ENCODE measurements at places on chromosomes 5 and 9. TPM values are rescaled to one million over a fixed set of nuclear protein-coding genes. Genes with fewer than 3 reads are reported as not detected.

DNA sequence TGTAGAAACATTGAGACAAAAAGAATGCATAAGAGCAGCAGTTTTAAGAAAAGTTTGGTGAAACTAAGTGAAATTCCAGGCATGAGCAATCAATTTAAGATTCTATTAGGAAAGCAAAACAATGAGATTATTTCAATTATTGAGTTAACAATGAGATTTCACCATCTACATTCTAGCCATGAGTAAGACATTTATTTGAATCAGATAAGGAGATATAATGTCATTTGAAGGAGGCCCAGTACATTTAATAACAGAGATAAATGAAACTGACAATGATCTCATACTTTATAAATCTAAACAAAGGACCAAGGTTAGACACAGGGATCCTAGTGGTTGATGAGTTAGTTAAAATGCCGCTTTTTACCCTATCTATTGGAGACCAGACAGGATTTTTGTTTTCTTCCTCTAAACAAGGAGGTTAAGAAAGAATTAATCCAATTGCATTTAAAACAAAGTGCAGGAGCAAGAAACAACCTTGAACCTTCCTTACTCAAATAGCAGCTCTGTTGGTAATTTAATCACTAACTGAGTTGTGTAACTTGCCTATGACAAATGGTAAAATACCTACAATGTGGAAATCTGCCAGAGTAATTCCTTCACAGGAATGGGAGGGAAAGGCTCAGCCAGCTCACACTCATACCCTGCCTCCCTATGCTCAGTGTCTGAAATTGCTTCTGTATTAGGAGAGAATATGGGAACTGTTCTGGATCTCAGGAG is 103.5 kb upstream of the NR3C1 start:
- H3K27me3 ChIP-seq = no peaks in the 10 kb centered on the region
- no peak overlapping the region for H3K4me3 ChIP-seq
- H3K4me1 ChIP-seq = no peaks in the 10 kb centered on the region
- H3K36me3 ChIP-seq = no peaks in the 10 kb centered on the region
- no peak overlapping the region for H3K27ac ChIP-seq

DNA sequence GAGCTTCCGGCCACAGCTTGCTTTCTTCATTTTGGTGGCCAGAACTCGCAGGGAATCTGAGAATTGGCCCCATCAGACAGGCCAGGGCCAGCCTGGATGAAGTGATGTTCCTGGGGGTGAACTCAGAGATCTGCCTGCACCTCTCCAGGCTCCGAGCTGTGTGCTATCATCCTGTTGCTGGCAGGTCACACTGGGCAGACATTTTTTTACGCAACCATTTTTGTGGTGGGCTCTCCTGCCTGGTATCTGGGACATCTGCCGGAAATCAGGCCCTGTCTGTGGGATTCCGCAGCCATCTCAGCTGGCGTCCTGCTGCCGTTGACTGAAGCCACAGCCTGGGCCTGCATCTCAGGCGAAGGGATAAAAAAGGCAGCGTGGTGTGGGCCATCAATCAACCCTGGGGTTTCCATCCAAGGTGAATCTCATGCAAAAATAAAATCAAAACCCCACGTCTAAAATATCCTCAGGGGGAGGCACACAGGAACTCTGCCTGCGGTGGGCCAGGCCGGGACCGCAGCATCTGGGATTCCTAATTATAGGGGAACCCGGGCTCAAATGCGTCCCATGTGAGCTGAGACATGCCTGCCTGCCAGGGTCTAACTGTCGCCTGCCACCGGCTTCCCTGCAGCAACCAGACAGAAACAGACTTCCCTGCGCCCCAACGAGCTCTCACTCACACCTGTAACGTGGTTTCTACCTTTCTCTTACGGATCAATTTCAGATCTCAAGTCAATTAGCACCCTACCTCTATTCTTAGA is 174.3 kb downstream of the SYK start:
- no peak overlapping the region for H3K4me3 ChIP-seq
- no peaks in the 10 kb centered on the region for H3K36me3 ChIP-seq
- H3K27me3 ChIP-seq = no peaks in the 10 kb centered on the region
- no peaks in the 10 kb centered on the region for H3K4me1 ChIP-seq

- H3K36me3 ChIP-seq = no peaks in the 10 kb centered on the region
- H3K4me3 ChIP-seq = no peak overlapping the region
- H3K4me1 ChIP-seq = no peaks in the 10 kb centered on the region
- DNase-seq = no peak
- no peaks in the 10 kb centered on the region for H3K27me3 ChIP-seq
These were observed 55.8 kb downstream of the ASS1 start for GRCh38 chr9:130500340-130501180.

DNA sequence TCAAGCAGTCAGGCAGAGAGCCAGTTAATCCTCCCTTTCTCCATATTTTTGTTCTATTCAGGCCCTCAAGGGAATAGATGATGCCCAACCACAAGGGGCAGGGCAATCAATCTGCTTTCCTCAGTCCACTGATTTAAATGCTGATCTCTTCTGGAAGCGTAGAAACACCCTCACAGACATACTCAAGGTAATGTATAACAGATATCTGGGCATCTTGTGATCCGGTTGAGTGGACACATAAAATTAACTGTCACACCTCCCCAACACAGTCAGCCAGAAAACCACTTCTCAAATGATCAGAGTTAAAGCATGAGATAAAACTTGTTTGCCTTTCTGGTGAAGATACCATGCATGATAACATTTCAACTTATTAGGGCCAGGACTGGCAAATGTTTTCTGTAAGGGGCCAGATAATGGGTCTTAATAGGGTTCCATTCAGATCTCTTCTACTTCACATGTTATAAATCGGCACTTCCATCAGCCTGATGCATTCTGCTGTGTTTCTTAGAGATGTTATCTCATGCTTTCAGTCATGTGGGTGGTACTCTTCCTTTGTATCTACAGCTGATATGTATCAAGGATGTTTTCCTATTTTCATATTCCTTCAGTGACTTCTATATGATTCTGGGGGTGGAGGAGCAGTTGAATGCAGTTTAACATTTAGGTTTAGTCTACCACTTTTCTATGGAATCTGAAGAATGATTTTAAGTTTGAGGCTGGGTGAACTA is 58.9 kb upstream of the CNTLN start:
- H3K4me1 ChIP-seq = no peaks in the 10 kb centered on the region
- H3K36me3 ChIP-seq = no peaks in the 10 kb centered on the region
- DNase-seq = no peak
- H3K27me3 ChIP-seq = no peaks in the 10 kb centered on the region
- no peak overlapping the region for H3K27ac ChIP-seq

GRCh38 chr5:9932770-9933169 is 302.6 kb upstream of the TAS2R1 start:
- no peaks in the 10 kb centered on the region for H3K4me1 ChIP-seq
- H3K27ac ChIP-seq = no peak overlapping the region
- DNase-seq = no peak
- H3K36me3 ChIP-seq = no peaks in the 10 kb centered on the region
- H3K27me3 ChIP-seq = no peaks in the 10 kb centered on the region

DNA sequence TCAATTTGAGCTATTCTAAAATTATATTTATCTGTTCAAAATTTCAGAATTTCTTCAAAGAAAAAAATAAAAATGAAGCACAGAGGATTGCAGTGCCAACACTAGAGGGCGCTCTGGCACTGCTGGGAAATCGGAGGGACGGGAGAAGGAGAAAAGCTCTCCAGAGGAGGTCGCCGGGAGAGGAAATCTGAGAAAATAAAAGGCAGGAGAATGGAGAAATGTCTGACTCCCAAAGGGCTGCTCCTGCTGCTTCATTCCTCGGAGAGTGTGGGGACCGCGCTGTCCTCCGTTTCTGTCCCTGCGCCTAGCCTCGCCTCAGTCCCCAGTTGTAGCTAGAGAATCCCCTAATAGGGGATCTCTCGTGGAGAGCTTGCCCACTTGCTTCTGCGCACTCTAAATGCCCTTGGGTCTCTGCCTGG is 40.0 kb upstream of the ARSB start:
- peak overlapping the region; percentile 19 for H3K4me3 ChIP-seq
- no peaks in the 10 kb centered on the region for H3K36me3 ChIP-seq
- DNase-seq = peak; percentile 16
- H3K4me1 ChIP-seq = peaks cover 14% of the 10 kb centered on the region
- H3K27me3 ChIP-seq = no peaks in the 10 kb centered on the region
- H3K27ac ChIP-seq = no peak overlapping the region

- DNase-seq = no peak
- H3K4me1 ChIP-seq = no peaks in the 10 kb centered on the region
- H3K27ac ChIP-seq = no peak overlapping the region
- no peaks in the 10 kb centered on the region for H3K27me3 ChIP-seq
These were observed 398.3 kb downstream of the TLE4 start for GRCh38 chr9:79970146-79970425.

- peak; percentile 66 for DNase-seq
- H3K36me3 ChIP-seq = no peaks in the 10 kb centered on the region
- no peak overlapping the region for H3K27ac ChIP-seq
- H3K4me1 ChIP-seq = no peaks in the 10 kb centered on the region
These were observed 1.0 kb upstream of the IL12B start for GRCh38 chr5:159331093-159331973.

DNA sequence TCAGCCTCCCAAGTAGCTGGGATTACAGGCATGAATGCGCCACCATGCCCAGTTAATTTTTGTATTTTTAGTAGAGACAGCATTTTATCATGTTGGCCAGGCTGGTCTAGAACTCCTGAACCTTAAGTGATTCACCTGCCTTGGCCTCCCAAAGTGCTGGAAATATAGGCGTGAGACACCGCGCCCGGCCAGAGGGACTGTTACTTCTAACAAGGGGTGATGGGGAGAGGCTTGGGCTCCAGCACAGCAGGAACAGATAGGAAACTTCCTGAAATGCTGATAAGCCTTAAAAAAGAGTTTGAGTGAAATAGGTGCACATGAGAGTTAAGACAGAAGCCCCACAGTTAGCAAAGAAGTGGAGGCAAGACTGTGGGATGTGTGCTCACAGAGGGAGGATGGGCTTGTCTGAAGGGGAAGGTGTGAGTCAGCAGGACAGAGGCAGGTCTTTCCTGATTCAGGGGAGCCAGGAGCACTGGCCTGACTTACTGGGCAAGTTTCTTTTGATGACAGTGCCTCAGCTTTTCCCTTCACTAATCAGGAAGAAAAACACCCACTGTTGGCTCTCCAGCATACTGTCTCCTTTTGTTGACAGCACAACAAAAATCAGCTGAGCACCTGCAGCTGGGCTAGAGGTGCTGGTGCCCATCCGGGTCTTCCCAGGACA is 68.4 kb downstream of the RAD23B start:
- no peak for DNase-seq
- no peak overlapping the region for H3K4me3 ChIP-seq
- H3K27me3 ChIP-seq = no peaks in the 10 kb centered on the region
- H3K36me3 ChIP-seq = no peaks in the 10 kb centered on the region
- no peaks in the 10 kb centered on the region for H3K4me1 ChIP-seq

- no peaks in the 10 kb centered on the region for H3K36me3 ChIP-seq
- no peak overlapping the region for H3K4me3 ChIP-seq
- no peaks in the 10 kb centered on the region for H3K27me3 ChIP-seq
- H3K27ac ChIP-seq = no peak overlapping the region
- no peak for DNase-seq
These were observed 35.8 kb downstream of the PRKACG start for GRCh38 chr9:68978066-68978465.

DNA sequence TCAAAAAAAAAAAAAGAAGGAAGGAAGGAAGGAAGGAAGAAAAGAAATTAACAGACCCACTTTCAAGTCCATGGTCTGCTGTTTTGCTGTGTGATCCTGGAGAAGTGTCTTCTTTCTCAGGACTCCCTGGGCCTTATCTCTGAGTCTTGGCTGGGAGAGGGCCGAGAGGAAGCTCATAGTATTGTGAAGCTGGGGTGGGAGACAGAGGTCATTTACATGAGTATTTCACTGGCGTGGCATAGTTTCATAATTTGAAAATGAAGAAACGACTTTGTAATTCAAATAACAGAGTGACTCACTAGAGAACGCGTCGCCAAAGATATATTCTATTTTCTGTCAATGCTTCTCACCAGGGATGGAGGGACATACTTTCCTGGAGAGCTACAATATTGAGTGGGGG is 2.4 kb upstream of the C9orf50 start:
- no peaks in the 10 kb centered on the region for H3K36me3 ChIP-seq
- peaks cover 4% of the 10 kb centered on the region for H3K27me3 ChIP-seq
- H3K27ac ChIP-seq = no peak overlapping the region
- peaks cover 51% of the 10 kb centered on the region for H3K4me1 ChIP-seq
- DNase-seq = no peak

GRCh38 chr9:22111954-22112247 is 102.8 kb upstream of the CDKN2B start:
- no peak overlapping the region for H3K27ac ChIP-seq
- H3K4me3 ChIP-seq = no peak overlapping the region
- no peaks in the 10 kb centered on the region for H3K27me3 ChIP-seq
- no peaks in the 10 kb centered on the region for H3K36me3 ChIP-seq

DNA sequence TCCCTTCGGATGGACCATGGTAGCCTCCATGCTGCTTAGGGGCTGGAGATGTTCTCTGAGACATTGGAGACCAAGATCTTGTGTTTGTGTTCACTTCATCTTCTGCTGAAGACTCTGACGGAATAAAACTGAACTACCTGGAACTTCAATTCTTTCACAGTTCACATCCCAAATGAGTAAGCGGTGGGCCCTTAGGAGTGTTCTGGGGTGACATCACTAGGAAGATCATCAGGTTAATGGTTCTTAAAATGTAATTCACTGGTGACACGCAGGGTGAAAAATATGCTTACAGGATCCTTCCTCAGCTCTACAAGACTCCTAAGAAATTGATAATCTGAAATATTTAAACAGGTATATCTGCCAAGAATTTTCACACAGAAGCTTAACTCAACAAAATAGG is 561.5 kb downstream of the SEMA5A start:
- no peak overlapping the region for H3K27ac ChIP-seq
- no peaks in the 10 kb centered on the region for H3K36me3 ChIP-seq
- no peak overlapping the region for H3K4me3 ChIP-seq

GRCh38 chr5:56545016-56545415 is 270.3 kb upstream of the MAP3K1 start:
- no peak overlapping the region for H3K4me3 ChIP-seq
- DNase-seq = no peak
- H3K36me3 ChIP-seq = no peaks in the 10 kb centered on the region
- peaks cover 12% of the 10 kb centered on the region for H3K4me1 ChIP-seq
- H3K27me3 ChIP-seq = no peaks in the 10 kb centered on the region

- no peaks in the 10 kb centered on the region for H3K36me3 ChIP-seq
- no peak overlapping the region for H3K27ac ChIP-seq
- DNase-seq = no peak
- H3K4me3 ChIP-seq = no peak overlapping the region
These were observed 141.4 kb downstream of the PLK2 start for GRCh38 chr5:58318468-58318867.

- H3K27me3 ChIP-seq = no peaks in the 10 kb centered on the region
- no peak overlapping the region for H3K27ac ChIP-seq
- H3K4me1 ChIP-seq = no peaks in the 10 kb centered on the region
- no peak overlapping the region for H3K4me3 ChIP-seq
These were observed 67.0 kb upstream of the DAB2IP start for GRCh38 chr9:121584421-121584820.

The SLC6A18 gene
- not detected for total RNA-seq

The ORM2 gene
- total RNA-seq = not detected

The C5orf52 gene
- total RNA-seq = not detected

The LECT2 gene
- total RNA-seq = not detected

The RAB3C gene
- 0.98 TPM for total RNA-seq

The C5orf63 gene
- 7.2 TPM for total RNA-seq

The NUP214 gene
- 61.0 TPM for total RNA-seq

The AGXT2 gene
- total RNA-seq = not detected

The TTC16 gene
- total RNA-seq = not detected
